Chondrocyte (in vitro differentiated cells): ENCODE measurements at places on chromosomes 5 and 9.
A peak's percentile ranks its signal among the peaks of the same experiment; 100 is the strongest.

DNA sequence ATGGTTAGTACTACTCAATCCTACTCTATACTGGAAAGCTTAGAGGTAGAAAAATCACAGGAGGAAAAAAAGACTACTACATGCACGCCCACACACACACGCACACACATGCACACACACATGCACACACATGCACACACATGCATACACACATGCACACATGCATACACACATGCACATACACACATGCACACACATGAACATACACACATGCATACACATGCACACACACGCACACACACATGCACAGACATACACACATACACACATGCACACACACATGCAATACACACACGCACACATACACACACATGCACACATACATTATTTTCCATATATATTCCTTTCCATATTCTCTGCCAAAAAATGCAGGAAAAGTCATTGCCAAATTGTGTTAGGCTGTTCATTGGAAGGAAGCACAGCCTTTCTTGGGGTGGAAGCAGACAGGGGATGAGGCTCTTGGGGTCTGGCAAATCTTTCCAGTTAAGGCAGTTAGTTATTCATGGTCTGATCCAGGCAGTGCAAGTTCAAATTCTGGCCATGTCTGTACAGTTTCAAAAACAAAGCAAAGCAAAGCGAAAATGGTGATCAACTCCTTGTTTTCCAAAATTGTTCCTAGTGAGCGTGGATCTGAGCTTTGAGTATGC lies 187.9 kb upstream of the EGFLAM start:
- H3K4me1 ChIP-seq = no peaks in the 10 kb centered on the region
- no peak overlapping the region for H3K27ac ChIP-seq
- peaks cover 6% of the 10 kb centered on the region for H3K27me3 ChIP-seq
- no peaks in the 10 kb centered on the region for H3K36me3 ChIP-seq
- DNase-seq = no peak

GRCh38 chr9:5783982-5784381 lies 48.9 kb downstream of the ERMP1 start:
- no peaks in the 10 kb centered on the region for H3K27me3 ChIP-seq
- peaks cover 47% of the 10 kb centered on the region for H3K36me3 ChIP-seq
- no peak overlapping the region for H3K27ac ChIP-seq

DNA sequence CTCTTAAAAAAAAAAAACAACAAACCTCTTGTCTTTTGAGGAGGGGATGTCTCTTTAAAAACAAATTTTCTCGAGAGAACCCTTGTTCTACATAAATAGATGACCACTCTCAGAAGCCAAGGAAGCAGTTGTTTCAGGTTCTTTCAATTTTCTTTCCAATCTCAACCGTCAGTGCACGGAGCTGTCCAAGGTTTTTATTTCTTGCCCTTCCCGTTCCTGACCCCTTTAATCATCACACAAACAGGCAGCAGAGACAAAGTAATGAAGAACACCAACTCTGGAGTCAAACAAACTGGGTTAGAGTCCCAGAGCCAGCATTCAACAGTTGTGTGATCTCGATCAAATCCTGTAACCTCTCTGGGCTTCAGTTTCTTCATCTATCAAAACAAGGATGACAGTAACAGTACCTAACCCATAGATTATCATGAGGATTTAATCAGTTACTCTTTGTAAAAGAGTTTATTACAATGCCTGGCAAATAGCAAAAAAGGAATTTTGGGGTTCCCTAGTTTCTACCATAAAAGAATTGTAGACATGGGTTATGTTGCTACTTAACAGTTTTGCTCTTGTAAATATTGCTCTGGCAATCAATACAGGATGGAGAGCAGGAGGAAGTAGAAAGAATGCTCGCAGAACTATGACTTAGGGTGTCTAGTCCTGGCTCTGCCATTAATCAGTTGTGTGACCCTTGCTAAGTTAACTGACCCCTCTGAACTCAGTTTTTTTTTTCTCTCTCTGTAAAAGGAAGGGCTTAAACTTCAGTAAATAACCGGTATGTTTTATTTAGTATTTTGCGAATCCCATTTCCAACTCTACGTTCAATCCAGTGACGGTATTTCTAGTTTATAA lies 1.0 kb upstream of the NIM1K start:
- no peak overlapping the region for H3K27ac ChIP-seq
- no peaks in the 10 kb centered on the region for H3K36me3 ChIP-seq
- H3K27me3 ChIP-seq = no peaks in the 10 kb centered on the region
- no peak overlapping the region for H3K4me3 ChIP-seq
- H3K4me1 ChIP-seq = peaks cover 23% of the 10 kb centered on the region

GRCh38 chr9:81689343-81690175 lies at the start of gene TLE1:
TLE1 (minus strand) TSS chr9:81689547; CDS start chr9:81688240, 1,307 bp downstream.
- H3K36me3 ChIP-seq = no peaks in the 10 kb centered on the region
- peaks cover 9% of the 10 kb centered on the region for H3K4me1 ChIP-seq
- H3K27me3 ChIP-seq = peaks cover 12% of the 10 kb centered on the region
- peak within 1 kb of the TSS; percentile 98 for H3K27ac ChIP-seq
- DNase-seq = peak; percentile 100
- H3K4me3 ChIP-seq = peak within 1 kb of the TSS; percentile 97

- peaks cover 5% of the 10 kb centered on the region for H3K4me1 ChIP-seq
- no peaks in the 10 kb centered on the region for H3K36me3 ChIP-seq
- no peak overlapping the region for H3K4me3 ChIP-seq
Measured at GRCh38 chr5:147193123-147193522, 41.7 kb upstream of the STK32A start.

- H3K4me1 ChIP-seq = peaks cover 12% of the 10 kb centered on the region
- no peak overlapping the region for H3K4me3 ChIP-seq
- H3K27ac ChIP-seq = no peak overlapping the region
- no peaks in the 10 kb centered on the region for H3K36me3 ChIP-seq
- H3K27me3 ChIP-seq = no peaks in the 10 kb centered on the region
Measured at GRCh38 chr5:153660919-153661318, 170.4 kb downstream of the GRIA1 start.

GRCh38 chr9:133677126-133678010 lies 41.2 kb downstream of the DBH start:
- H3K27me3 ChIP-seq = peaks cover 9% of the 10 kb centered on the region
- no peak overlapping the region for H3K27ac ChIP-seq
- no peaks in the 10 kb centered on the region for H3K36me3 ChIP-seq
- H3K4me3 ChIP-seq = no peak overlapping the region

- H3K27ac ChIP-seq = no peak overlapping the region
- no peaks in the 10 kb centered on the region for H3K27me3 ChIP-seq
- peaks cover 6% of the 10 kb centered on the region for H3K4me1 ChIP-seq
Measured at GRCh38 chr5:109853377-109853776, 163.7 kb downstream of the MAN2A1 start.

GRCh38 chr5:119288379-119289033 lies 67.3 kb upstream of the TNFAIP8 start:
- peaks cover 81% of the 10 kb centered on the region for H3K4me1 ChIP-seq
- peak overlapping the region; percentile 86 for H3K27ac ChIP-seq
- no peaks in the 10 kb centered on the region for H3K36me3 ChIP-seq

DNA sequence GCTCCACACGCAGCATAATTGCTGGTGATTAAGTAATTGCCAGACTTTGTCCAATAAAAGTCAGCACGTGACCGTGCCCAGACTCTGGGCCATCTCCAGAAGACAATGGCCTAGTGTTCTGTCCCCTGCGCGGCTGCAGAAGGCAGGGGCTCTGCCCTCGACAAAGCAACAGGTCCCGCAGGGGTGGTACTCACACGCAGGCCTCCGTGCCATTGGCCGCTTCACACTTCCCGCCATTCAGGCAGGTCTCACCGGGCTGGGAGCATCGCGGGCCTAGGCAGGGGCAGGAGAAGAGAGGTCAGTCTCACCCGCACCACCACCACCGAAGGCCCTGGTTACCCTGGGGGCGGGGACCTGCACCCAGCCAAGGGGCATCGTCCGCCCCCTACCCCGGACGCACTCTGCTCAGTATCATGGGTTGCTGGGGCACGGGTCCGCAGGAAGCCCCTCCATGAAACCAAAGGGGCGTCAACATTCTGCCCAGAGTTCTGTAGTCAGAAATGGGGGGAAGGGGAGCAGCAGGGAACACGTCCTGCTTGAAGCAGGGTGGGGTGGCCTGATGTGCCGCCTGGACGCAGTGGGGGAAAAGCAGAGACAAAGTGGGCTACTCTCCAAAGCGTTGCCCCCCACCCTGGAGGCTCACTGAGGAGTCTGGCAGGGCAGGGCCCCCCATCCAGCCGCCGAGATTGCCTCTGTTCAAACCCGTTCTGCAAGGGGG lies 1.9 kb downstream of the NOTCH1 start:
- H3K36me3 ChIP-seq = peaks cover 2% of the 10 kb centered on the region
- no peak overlapping the region for H3K27ac ChIP-seq
- peak overlapping the region; percentile 78 for H3K4me3 ChIP-seq
- DNase-seq = no peak
- no peaks in the 10 kb centered on the region for H3K27me3 ChIP-seq

- no peak for DNase-seq
- H3K4me1 ChIP-seq = peaks cover 5% of the 10 kb centered on the region
- no peaks in the 10 kb centered on the region for H3K36me3 ChIP-seq
- peaks cover 16% of the 10 kb centered on the region for H3K27me3 ChIP-seq
- H3K27ac ChIP-seq = no peak overlapping the region
- H3K4me3 ChIP-seq = no peak overlapping the region
Measured at GRCh38 chr5:87015901-87016300, 251.8 kb upstream of the RASA1 start.

- DNase-seq = no peak
- H3K4me1 ChIP-seq = peaks cover 41% of the 10 kb centered on the region
- H3K4me3 ChIP-seq = peak overlapping the region; percentile 1
- peak overlapping the region; percentile 73 for H3K27ac ChIP-seq
- H3K27me3 ChIP-seq = no peaks in the 10 kb centered on the region
- H3K36me3 ChIP-seq = no peaks in the 10 kb centered on the region
Measured at GRCh38 chr5:168409591-168410458, 76.4 kb upstream of the RARS1 start.

GRCh38 chr5:144958002-144958401 lies 787.3 kb downstream of the KCTD16 start:
- DNase-seq = no peak
- H3K4me1 ChIP-seq = no peaks in the 10 kb centered on the region
- no peaks in the 10 kb centered on the region for H3K36me3 ChIP-seq
- peaks cover 8% of the 10 kb centered on the region for H3K27me3 ChIP-seq

DNA sequence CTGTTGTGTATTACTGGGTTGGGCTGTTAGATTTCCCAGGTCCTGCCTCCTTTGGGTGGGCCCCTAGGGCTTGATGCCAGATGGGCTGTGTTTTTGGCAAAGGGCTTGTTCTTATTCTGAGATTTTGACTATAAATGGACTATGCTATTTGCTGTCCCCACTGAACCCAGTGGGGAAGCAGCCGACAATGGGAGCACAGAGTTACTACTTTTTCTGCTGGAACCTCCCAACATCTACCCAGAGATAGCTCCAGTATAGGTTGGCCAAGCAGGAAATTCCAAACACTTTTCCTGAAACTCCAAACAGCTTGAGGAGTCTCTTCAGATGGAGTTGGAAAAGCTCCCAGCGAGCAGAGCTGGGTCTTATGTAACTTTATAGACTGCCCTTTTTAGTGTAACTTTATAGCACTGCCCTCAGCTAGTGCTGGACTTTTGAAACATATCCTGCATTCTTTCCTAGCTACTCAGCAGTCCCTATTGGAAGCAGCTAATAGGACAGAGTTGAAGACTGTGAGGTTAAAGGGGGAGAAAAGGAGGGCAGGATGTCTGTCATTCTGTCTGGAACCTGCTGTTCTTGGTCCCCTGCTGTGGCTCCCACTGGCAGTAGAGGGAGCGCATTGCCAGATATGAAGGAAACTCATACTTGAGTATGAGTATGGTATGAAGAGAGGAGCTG lies 21.0 kb downstream of the RUSC2 start:
- H3K4me1 ChIP-seq = peaks cover 86% of the 10 kb centered on the region
- DNase-seq = no peak
- H3K27ac ChIP-seq = peak overlapping the region; percentile 89

GRCh38 chr5:135490245-135491037 lies 38.3 kb upstream of the TIFAB start:
- peaks cover 37% of the 10 kb centered on the region for H3K4me1 ChIP-seq
- peaks cover 1% of the 10 kb centered on the region for H3K36me3 ChIP-seq
- peaks cover 33% of the 10 kb centered on the region for H3K27me3 ChIP-seq
- H3K27ac ChIP-seq = no peak overlapping the region
- H3K4me3 ChIP-seq = peak overlapping the region; percentile 71

DNA sequence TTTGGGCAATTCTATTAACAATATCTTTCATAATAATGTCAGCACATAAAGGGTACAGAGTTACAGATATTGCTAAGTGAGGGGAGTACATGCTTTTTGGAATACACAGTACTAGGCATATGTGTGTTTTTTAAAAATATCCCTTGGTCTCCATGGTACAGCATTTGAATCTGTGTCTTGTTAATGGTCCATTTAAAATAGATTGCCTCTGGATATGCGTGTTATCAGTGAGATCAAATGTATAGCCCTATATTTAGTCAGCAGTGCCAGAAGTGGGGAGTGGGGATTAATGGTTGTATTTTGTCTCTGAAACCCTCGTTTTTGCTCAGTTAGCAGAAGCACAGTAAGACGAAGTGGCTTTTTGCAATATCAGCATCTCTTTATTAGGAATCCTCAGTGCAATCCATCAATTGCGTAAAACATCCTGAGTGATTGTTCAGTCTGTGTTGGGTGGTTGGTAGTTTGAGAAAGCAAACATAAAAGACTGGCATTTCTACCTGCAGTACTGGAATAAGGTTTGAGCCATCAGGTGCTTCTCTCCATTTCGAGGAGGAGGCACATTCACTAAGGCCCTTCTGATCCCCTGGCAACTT lies 19.0 kb downstream of the SKP2 start:
- no peak overlapping the region for H3K4me3 ChIP-seq
- no peak for DNase-seq
- H3K27me3 ChIP-seq = no peaks in the 10 kb centered on the region
- H3K27ac ChIP-seq = no peak overlapping the region
- H3K36me3 ChIP-seq = peaks cover 39% of the 10 kb centered on the region
- H3K4me1 ChIP-seq = peaks cover 3% of the 10 kb centered on the region
